ENCODE measurements at places on chromosomes 12 and 14.

GRCh38 chr14:93962701-93963601 lies 13.4 kb downstream of the ASB2 start:
- DNase-seq: peak; percentile 63

DNA sequence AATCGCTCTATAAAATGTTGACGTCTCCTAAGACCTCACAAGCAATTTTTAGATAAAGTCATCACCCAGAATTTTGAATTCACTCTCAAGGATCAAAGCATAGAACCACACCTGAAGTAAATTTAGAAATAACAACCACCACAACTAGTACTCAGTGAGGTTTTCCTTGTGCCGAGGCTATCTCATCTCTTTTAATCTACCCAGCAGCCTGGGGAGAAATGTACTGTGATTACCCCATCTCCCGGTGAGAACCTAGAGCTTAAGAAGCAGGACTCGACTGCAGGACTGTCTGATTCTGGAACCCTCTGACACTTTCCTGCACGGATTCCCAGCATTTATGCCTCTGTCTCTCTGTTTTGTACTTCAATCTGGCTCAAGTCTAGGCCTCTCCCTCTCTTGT lies 180.9 kb upstream of the PLXNC1 start:
- DNase-seq: no peak

- DNase-seq: no peak
Observed at GRCh38 chr12:80860206-80860605, 77.5 kb downstream of the LIN7A start.

GRCh38 chr12:12992418-12993130 lies 7.5 kb downstream of the HEBP1 start:
- peak; percentile 99 for DNase-seq

DNA sequence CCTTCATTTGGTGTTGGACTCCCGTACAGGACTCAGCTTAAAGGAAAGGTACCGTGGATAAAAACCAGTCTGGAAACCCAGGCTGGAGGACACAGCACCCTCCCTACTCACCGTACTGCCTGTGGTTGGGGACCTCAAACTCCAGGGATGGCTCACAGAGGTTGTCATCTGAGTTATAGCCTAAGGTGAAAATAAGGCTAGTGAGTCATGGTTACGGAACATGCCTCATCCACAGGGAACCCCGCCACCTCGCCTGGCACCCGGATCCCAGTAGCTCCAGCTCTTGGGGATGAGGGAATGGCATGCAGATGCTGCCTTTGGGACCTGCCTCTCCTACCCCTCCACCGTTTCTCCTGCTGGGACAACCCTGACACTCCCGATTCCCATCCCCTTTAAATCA lies 36.8 kb upstream of the GPR68 start:
- DNase-seq: no peak

DNA sequence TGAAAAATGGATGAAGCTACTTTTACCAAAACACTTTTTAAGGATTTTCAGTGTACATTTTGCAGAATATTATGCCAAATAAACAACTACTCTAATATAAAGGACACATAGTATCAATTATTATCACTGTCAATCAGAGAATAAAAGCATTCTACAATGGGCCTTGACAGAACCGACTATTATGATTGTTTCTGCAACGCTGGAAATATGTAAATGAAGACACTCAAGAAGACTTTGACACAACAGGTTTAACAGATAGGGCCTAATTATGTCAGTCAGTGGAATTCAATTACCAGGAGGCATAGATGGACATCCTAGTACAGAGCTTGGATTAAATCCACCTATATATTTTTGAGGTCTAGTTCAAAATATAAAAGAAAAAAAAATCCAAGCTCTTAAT lies 58.7 kb upstream of the SOX5 start:
- DNase-seq: no peak

GRCh38 chr12:109651596-109651995 lies 62.0 kb upstream of the FAM222A start:
- DNase-seq: no peak

- DNase-seq: no peak
Observed at GRCh38 chr14:104550340-104550860, 29.2 kb upstream of the C14orf180 start.

- peak; percentile 96 for DNase-seq
Observed at GRCh38 chr12:94099632-94100031, 48.7 kb upstream of the PLXNC1 start.

DNA sequence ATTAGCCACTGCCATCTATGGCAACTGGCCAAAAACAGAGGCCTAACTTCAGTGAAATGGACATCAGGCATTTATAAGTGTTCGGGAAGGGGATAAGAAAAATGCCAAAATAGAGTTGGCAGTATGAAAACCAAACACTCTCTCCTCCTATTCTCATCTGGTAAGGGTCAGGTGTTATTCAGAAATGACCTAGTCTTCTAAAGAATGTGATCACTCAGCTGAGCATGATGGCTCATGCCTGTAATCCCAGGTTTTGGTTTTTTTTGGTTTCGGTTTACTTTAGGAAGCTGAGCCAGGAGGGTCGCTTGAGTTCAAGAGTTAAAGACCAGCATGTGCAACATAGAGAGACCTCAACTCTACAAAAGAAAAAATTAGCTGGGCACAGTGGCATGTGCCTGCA lies 170.3 kb downstream of the GRIN2B start:
- no peak for DNase-seq

DNA sequence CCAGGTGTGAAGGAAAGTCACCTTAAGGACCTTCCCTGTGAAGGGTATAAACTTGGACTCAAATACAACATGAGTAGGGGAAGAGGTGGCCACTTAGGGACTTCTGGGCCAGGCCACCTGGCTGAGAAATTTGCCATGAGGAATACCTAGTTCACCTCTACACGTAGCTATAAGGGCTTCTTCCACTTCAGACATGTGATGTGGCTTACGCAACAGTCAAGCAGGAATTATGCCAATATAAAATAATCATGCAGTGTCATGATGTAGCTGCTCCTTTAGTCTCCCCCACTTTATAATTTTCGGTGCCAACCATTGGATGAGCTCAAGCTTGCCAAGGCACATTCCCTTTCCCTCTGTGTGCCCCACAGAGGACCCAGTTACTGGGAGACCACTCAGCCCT lies 166.6 kb upstream of the BCL2L14 start:
- peak; percentile 24 for DNase-seq

GRCh38 chr14:96106891-96107290 lies 67.7 kb downstream of the C14orf132 start:
- DNase-seq: no peak

DNA sequence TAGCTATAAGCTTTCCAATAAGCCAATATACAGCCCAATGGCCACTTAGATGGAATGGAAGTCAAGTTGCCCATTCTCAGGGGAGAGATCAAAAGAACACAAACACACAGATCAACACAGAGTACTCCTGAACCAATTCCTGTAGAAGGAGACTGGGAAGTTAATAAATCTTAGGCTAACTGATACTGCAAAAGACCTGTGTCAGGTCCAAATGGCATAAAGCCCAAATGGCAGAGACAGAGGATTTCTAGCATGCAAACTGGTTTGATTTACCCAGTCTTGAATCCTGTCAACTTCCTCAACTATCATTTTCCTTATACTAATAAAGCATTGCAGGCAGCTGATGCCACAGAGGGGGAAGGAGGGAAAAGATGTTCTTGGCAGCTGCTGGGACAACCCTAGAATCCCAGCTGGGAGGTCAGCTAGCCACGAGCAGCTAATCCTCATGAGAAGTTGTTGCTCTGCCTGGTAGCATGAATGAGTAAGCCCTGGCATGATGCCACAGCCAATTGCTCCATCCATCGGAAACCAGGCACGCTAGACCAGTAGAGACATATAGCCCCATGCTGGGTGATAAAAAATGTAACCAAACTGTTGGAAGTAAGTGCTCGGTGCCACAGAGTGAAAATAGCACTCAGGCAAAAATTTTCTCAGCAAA lies 26.2 kb downstream of the ANG start:
- peak; percentile 59 for DNase-seq

- no peak for DNase-seq
Observed at GRCh38 chr14:103016071-103016470, 41.3 kb downstream of the CDC42BPB start.

- DNase-seq: no peak
Observed at GRCh38 chr12:2638273-2639019, 156.3 kb upstream of the FKBP4 start.

GRCh38 chr14:59067127-59067894 lies 121.2 kb upstream of the DAAM1 start:
- DNase-seq: peak; percentile 63

DNA sequence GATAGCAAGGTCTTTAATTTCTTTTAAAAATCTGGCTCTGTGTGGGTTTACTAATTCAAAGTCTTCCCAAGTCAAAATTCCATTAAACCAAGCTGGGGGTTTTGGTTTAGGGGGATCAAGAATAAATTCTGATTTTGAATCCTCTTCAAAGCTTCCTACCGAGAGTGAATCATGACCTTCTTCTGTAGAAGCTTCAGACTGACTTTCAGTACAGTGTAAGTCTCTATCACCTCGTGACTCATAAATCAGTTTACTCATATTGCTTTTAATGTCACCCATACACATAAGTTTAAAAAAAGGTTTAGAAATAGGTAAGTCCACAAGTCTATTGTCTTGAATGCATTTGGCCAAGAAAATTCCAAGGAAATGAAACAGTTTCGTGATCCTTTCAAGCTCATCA lies 80.6 kb upstream of the STRN3 start:
- DNase-seq: peak; percentile 70

GRCh38 chr14:20456971-20457370 lies 1.9 kb downstream of the APEX1 start:
- DNase-seq: no peak

DNA sequence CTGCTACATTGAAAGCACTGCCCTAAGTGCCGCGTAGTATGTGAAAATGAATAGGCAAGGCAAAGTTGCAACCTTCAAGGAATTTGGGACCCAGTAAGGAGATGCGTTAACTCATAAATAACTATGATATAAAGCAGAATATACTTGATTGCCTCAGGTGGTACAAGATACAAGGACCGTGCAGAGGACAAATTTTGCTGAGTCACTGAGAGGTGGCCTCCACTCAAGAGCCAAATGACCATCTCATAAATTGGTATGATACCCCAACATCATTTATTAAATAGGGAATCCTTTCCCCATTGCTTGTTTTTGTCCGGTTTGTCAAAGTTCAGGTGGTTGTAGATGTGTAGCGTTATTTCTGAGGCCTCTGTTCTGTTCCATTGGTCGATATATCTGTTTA lies 35.7 kb downstream of the IGF1 start:
- no peak for DNase-seq

GRCh38 chr12:78038986-78039385 lies 208.3 kb downstream of the NAV3 start:
- DNase-seq: no peak

- no peak for DNase-seq
Observed at GRCh38 chr12:96786791-96787190, 120.3 kb upstream of the NEDD1 start.

- DNase-seq: peak; percentile 10
Observed at GRCh38 chr12:74412606-74413230, 124.9 kb upstream of the ATXN7L3B start.

GRCh38 chr12:127245437-127245836 lies 1021.5 kb upstream of the TMEM132C start:
- DNase-seq: peak; percentile 40

DNA sequence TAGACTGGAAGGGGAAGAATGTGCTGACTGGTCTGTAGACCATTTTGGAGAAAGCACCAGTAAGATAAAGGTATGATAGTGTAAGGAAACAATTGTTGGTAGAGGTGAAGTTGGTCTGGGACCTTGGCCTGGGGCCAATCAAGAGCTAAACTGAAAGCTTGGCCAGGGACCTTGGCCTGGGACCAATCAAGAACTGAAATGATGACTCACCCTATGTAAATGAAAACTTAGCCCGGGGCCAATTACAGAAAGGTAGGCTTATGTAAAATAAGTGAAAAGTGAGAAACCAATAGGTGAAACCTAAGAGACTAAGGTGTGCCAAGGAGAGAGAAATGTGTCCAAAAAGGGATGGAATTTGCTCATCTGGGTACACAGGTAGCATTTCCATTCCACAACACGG lies 776.0 kb downstream of the C12orf50 start:
- DNase-seq: peak; percentile 40

- DNase-seq: no peak
Observed at GRCh38 chr12:132243596-132244310, 85.6 kb downstream of the GALNT9 start.

DNA sequence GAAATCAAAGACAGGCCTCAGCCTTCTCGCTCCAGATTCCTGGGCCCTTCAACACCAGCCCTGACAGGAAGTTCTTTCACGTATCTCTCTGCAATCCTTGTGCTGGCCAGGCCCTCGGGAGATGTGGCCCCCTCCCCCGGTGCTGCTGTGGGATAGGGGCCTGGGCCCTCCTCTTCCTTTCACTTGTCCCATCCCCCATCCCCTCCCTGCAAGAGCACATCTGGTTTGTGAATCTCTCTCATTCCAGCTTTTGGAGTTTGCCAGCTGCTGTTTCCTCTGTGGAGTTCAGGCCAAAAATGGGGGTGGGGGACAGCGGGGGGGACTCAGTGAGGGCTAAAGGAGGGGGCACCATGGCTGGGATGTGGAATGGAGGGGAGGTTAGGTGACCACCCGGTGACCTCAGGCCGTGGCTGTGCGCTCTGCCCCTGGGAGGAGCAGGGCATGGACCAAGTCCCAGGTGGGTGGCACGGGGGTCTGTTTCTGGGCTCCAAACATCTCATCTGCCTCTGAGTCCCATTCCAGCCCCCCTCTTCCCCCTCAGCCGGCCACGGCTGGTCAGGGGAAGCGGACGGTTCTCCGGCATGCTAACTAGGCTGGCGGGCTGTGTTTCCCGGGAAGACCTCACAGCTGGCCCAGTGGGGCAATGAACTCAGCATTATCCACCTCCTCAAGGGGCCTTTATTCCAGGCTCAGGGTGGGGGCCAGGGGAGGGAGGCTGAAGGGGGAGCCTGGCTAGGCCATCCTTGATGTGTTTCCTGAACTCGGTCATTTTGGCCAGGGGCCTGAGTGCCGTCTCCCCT lies 7.4 kb downstream of the LRP1 start:
- DNase-seq: peak; percentile 34

DNA sequence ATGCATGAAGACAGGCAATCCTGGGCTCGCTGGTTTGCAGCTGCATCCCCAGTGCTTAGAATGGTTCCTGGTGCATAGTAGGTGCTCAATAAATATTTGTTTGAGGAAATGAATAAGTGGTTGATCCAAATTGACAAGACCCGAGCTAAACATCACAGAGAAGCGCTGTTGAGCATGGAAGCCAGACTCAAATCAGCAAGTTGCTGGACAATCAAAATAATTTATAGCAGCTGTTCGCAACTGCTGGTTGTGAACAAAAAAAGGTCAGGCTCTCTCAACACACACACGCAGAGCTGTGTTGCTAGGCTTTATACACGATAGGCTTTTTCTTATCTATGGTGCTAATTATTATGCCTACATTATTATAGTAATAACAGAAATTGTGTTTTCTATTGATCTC lies 190.2 kb downstream of the TBX5 start:
- no peak for DNase-seq

DNA sequence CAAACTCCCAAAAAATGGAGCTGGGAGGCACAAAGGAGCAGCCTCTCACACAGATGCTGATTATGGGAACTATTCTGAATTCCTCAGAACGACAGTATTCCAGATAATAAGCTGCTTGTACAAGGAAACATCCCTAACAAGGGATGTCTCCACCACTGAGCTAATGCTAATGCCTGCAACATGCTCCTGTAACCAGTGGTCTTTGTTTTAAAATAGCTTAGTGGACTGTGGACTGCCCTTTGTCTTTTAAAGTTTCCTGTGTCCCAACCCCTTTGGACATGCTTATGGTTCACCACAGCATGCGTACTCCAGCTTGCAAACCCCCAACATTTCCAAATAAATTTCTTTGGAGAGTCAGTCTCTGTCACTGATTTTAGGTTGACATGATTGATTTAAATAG lies 16.4 kb upstream of the PITPNM2 start:
- no peak for DNase-seq
